ENCODE measurements at places on chromosomes 16 and 17.

GRCh38 chr17:20153231-20153630 is 144.1 kb downstream of the SPECC1 start:
- no peak for DNase-seq

- DNase-seq: no peak
These were observed 39.9 kb downstream of the USP32 start for GRCh38 chr17:60352071-60352470.

GRCh38 chr17:27980043-27980442 is 62.4 kb upstream of the NLK start:
- DNase-seq: no peak

- DNase-seq: no peak
These were observed 11.4 kb upstream of the RILP start for GRCh38 chr17:1661045-1661444.

- DNase-seq: no peak
These were observed 2.7 kb downstream of the PHKG2 start for GRCh38 chr16:30750876-30751465.

- DNase-seq: no peak
These were observed 270.9 kb downstream of the CEP112 start for GRCh38 chr17:65920996-65921395.

GRCh38 chr16:77246150-77246549 is 46.9 kb downstream of the SYCE1L start:
- no peak for DNase-seq

DNA sequence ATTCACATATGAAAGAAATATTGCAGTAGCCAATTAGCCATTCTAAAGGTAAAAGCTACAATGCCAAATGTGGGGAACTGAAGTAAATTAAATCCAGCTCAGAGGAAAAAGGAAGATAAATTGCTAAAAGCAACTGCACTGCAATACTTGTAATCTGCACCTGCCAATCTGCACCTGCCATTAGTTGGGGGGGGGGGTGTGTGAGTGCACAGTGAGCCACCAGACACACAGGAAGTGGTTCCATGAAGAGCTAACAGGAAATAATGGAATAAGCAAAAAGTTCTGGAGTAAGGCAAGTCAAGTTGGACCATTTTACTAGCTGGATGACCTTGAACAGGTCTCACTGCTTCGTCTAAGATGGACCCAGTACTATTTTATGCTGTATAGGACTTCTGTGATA is 191.8 kb downstream of the PARN start:
- no peak for DNase-seq

- no peak for DNase-seq
These were observed 54.5 kb downstream of the TUBD1 start for GRCh38 chr17:59838052-59838916.

DNA sequence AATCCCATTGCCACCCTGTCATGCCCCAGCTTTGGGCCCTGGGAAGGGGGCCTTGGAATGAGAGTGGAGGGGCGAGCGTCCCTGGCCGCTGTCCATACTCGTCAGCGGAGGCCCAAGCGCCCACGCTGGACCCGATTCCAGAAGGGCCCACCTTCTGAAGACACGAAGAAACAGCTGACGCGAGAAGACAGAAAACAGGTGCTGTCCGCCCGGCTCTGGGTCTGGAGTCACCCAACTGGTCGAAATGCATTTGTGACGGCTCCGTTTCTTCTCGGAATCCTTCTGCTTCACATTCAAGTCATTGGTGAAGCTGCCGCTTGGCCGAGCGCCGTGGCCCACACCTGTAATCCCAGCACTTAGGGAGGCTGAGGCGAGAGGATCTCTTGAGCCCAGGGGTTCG is 52.9 kb upstream of the PVALEF start:
- DNase-seq: no peak

DNA sequence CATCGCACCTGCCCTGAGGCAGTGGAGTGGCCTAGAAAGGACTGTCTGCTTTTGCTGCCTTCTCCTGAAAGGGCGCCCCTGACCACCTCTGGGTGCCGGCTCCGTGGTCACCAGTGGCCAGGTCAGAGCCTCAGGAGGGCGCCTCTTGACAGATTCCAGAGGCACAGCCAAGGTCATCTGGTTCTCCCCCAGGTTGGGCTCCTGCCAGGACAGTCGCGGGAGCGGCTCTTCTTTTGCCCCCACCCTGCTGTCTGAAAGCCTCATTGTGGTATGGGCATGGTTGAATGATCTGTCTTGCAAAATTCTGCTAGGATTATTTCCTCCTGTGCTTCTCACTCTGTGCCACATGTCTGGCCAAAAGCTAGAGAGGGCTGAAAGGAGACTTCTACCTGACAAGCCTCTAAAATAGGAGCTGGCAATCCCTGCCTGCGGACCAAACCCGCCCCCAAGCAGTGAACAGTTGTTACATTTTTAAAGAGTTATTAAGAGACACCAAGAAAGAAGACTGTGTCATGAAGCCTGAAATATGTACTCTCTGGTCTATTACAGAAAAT is 82.8 kb downstream of the SNX29 start:
- no peak for DNase-seq

Measured in NCI-H187 (cell line).